ENCODE measurements at places on chromosomes 2 and 18. TPM values are rescaled to one million over a fixed set of nuclear protein-coding genes. Genes with fewer than 3 reads are reported as not detected.
A peak's percentile ranks its signal among the peaks of the same experiment; 100 is the strongest.

CCDC88A gene
- 50.2 TPM for total RNA-seq

DNA sequence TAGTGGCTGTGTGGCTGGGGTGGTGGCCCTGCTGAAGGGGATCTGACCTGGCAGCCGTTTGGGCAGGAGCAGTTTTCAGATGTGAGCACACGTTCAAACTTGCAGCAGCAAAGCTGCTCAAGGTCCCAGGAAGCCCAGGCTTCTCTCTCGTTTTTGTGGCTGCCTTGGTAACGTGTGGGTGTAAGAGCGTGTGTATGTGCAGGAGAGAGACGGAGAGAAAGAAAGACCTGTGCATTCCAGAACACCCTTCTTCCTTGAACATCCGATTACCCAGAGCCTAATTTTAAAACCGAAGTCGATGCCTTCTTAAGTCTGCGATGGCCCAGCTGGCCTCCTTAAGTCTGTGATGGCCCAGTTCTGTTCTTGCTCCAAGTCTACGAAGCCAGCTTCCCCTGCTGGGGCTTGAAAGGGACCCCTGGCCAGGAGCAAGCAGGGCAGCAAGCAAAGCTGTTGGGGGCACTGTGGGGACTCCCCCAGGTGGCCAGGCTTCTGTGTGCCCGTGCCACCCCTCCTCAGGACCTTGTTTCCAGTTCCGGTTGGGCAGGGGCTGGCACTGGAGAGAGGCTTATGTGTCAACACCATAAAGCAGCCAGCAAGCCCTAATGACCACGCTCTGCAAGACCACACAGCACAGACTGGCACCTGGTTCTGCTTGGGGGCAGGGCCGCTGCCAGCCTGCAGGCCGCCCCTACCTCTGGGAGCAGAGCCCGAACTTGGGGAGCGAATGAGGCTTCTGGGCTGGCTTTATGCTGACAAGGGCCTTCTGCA, 55.8 kb upstream of the ALPP start:
- no peaks in the 10 kb centered on the region for H3K4me1 ChIP-seq
- no peaks in the 10 kb centered on the region for H3K27me3 ChIP-seq
- no peak for DNase-seq
- no peaks in the 10 kb centered on the region for H3K36me3 ChIP-seq

DNA sequence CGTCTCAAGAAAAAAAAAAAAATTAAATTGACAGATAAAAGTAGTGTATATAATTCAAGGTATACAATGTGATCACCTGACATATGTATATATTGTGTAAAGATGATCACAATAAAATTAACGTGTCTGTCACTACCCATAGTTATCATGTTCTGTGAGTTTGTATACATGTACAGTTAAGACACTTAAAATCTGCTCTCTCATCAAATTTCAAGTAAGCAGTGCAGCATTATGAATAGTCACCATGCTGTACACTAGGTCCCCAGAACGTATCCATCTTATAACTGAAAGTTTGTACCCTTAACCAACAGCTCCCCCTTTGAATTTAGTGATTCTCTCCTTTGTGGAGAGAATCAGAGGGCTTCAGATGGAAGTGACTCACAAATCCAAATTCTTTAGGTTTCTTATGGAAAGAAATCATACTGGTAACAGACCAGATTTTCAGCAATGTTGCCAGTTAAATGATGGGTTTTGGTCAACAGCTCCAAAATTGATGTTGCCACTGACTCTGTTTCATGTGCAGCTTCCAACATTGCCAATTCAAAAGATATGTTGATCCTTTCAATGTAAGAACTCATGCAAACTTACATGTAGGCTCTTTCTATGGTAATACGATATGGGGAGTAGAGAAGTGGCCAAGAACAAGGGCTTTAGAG, 281.5 kb downstream of the AFF3 start:
- H3K27me3 ChIP-seq: no peaks in the 10 kb centered on the region
- no peak for DNase-seq
- H3K27ac ChIP-seq: no peak overlapping the region
- no peaks in the 10 kb centered on the region for H3K36me3 ChIP-seq

DNA sequence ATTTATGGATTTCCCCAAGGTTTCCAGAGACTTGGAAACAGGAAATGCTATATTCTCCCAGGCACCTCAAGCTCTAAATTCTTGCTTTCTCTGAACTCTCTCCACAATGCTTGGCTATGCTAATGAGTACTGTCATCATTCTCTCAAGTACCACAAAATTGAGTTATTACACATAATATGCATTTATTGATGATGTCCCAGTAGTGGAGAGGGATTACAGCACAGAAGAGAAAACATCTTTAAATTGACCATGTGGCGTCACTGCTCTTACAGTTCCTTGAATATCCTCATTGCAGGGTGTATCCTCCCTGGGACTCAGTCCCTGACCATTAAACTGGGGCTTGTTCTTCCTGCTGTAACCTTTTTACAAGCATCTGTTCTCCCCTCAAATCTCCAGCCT, 681.1 kb upstream of the FANCL start:
- H3K4me3 ChIP-seq: no peak overlapping the region
- peak overlapping the region; percentile 40 for H3K27ac ChIP-seq
- H3K4me1 ChIP-seq: peaks cover 75% of the 10 kb centered on the region
- H3K36me3 ChIP-seq: no peaks in the 10 kb centered on the region
- no peak for DNase-seq

DNA sequence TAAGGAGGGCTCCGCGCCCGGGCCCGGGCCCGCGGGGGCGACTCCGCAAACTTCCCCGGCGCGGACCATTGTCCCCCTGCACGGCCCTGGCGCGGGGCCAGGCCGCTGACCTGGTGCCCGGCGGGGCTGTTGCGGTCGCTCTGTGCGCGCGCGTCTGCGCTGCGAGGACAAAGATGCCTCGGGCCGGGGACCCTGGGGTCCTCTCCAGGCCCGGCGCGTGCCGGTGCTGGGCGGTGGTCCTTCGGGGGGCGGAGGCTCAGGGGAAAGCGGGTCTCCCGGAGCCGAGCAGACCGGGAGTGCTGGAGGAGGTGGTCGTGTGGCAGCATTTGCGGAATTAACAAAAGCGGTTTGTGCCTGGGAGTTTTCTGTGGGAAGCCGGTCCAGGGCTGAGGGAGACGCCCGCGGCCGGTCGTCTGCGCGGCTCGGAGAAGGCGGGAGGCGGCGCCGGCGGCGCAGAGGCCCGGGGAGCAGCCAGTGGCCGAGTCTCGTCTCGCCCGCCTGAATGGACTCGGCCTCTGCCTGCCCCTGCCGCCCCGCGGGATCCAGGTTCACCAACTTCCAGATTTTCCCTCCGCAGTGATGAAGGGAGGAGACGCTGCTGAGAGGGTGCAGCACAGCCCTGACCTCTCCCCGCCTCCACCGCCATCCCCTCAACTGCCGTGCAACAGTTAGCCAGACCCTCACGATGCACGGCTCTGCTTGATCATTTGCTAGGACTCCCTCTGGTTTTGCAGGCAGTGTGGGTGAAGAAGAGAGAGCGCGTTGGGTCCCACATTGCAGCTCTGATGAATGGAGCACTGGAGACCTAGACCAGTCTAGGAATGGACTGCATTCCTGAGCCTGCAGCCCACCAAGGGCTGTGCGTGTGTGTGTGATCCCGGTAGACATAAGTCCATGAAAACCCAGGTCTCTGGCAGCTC, 705 bp downstream of the EFR3B start:
- H3K27me3 ChIP-seq: no peaks in the 10 kb centered on the region
- H3K4me1 ChIP-seq: peaks cover 18% of the 10 kb centered on the region
- peak; percentile 80 for DNase-seq
- peak overlapping the region; percentile 80 for H3K4me3 ChIP-seq
- no peaks in the 10 kb centered on the region for H3K36me3 ChIP-seq

C2orf72 gene
- total RNA-seq: 0.11 TPM

DNA sequence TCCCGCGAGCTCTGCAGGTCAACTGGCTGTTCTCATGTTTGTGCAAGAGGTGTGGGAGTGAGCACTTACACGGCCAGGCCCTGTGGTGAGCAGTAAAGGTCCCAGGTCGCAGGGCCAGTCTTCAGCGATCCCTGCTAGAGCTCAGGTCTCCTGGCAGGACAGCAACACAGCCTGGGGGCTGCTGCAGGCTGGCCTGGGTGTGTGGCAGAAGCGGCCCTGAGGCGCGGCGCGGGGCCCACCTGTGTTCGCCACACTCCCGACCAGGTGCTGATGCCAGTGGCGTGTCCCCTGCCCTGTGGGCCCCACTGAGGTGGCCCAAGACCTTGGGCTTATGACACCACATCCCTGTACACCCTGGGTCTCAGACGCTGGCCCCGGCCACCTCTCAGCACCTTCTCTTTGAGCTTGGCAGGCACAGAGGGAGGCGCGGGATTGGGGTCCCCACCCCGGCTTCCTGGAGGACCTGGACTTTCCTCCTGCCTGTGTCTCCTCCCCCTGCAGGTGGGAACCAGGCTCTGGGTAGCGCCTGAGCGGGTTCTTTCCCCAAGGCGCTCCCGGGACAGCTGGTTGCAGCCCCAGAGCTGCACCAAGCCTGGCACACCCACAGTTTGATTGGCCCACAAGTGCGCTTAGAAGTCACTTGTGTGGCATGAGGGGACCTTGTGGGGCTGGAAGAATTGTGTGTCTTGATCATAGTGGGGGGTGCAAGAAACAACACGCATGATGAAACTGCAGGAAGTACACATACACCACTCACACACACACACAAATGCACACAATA, 59.2 kb downstream of the TWIST2 start:
- peak; percentile 63 for DNase-seq
- H3K4me1 ChIP-seq: peaks cover 1% of the 10 kb centered on the region
- no peaks in the 10 kb centered on the region for H3K27me3 ChIP-seq

- no peaks in the 10 kb centered on the region for H3K4me1 ChIP-seq
- H3K4me3 ChIP-seq: no peak overlapping the region
- H3K36me3 ChIP-seq: no peaks in the 10 kb centered on the region
- H3K27me3 ChIP-seq: no peaks in the 10 kb centered on the region
- no peak for DNase-seq
- H3K27ac ChIP-seq: no peak overlapping the region
Measured at GRCh38 chr2:154549869-154550268, 148.6 kb upstream of the KCNJ3 start.

DNA sequence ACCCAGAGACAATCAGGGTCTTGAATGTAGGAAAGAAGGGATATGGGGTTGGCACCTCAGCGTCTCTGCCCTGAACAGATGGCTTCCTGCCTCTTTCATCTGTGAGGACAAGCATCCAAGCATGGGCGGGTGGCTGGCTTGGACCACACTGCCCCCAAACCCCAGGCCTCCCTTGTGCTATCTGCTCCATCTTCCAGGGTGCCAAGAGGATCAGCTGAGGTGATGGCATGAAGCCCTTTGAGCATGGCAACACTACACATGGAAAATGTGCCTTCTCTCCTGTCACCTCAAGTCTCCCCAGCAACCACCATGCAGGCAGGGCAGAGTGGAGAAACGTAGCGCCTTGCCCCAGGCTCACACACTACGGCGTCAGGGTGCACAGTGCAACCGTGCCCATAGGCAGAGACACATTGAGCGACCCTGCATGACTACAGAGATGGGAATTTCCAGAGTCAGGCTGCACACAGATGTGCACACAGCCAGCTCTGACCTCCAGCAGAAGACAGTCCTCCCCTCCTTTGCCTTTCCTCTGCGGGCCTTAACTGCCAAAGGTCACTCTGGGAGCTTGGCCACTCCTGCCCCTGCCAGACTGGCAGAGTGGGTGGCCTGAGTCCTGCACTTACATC, 1.5 kb downstream of the KCNIP3 start:
- H3K27me3 ChIP-seq: peaks cover 22% of the 10 kb centered on the region
- H3K27ac ChIP-seq: no peak overlapping the region
- no peak overlapping the region for H3K4me3 ChIP-seq
- H3K4me1 ChIP-seq: no peaks in the 10 kb centered on the region
- DNase-seq: no peak
- no peaks in the 10 kb centered on the region for H3K36me3 ChIP-seq

ALPI gene
- not detected for total RNA-seq

- H3K27me3 ChIP-seq: no peaks in the 10 kb centered on the region
- H3K4me1 ChIP-seq: peaks cover 27% of the 10 kb centered on the region
- no peak overlapping the region for H3K4me3 ChIP-seq
- H3K36me3 ChIP-seq: no peaks in the 10 kb centered on the region
- H3K27ac ChIP-seq: no peak overlapping the region
Measured at GRCh38 chr2:216215658-216216390, 106.7 kb downstream of the XRCC5 start.

- peak overlapping the region; percentile 86 for H3K4me3 ChIP-seq
- no peaks in the 10 kb centered on the region for H3K36me3 ChIP-seq
- H3K27ac ChIP-seq: peak overlapping the region; percentile 93
- peaks cover 57% of the 10 kb centered on the region for H3K4me1 ChIP-seq
- no peaks in the 10 kb centered on the region for H3K27me3 ChIP-seq
- no peak for DNase-seq
Measured at GRCh38 chr2:183035954-183036669, 2.1 kb downstream of the NCKAP1 start.

GRCh38 chr2:103977668-103978067, 876.2 kb upstream of the POU3F3 start:
- H3K27me3 ChIP-seq: no peaks in the 10 kb centered on the region
- DNase-seq: no peak
- no peaks in the 10 kb centered on the region for H3K4me1 ChIP-seq
- H3K4me3 ChIP-seq: no peak overlapping the region
- no peak overlapping the region for H3K27ac ChIP-seq

DNA sequence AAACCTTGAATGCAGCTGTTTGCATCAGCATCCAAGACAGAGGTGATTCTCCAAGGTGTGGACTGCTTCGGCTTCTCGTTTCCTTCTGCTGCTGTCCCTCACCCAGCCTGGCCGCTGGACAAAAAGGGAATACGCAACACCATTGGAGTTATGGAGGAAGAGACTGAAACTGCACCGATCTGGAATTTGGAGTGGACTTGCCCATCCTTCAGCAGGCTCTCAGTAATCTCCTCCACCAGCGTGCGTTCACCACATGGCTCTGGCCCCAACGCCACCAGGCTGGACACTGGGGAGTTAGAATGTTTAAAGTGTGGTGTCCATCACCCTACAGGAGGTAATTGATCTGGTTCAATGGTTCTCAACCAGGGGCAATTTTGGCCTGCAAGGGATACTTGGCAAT, 41.4 kb upstream of the ID2 start:
- no peaks in the 10 kb centered on the region for H3K27me3 ChIP-seq
- H3K4me3 ChIP-seq: no peak overlapping the region
- no peaks in the 10 kb centered on the region for H3K36me3 ChIP-seq
- H3K27ac ChIP-seq: no peak overlapping the region
- no peak for DNase-seq
- H3K4me1 ChIP-seq: peaks cover 13% of the 10 kb centered on the region

DNA sequence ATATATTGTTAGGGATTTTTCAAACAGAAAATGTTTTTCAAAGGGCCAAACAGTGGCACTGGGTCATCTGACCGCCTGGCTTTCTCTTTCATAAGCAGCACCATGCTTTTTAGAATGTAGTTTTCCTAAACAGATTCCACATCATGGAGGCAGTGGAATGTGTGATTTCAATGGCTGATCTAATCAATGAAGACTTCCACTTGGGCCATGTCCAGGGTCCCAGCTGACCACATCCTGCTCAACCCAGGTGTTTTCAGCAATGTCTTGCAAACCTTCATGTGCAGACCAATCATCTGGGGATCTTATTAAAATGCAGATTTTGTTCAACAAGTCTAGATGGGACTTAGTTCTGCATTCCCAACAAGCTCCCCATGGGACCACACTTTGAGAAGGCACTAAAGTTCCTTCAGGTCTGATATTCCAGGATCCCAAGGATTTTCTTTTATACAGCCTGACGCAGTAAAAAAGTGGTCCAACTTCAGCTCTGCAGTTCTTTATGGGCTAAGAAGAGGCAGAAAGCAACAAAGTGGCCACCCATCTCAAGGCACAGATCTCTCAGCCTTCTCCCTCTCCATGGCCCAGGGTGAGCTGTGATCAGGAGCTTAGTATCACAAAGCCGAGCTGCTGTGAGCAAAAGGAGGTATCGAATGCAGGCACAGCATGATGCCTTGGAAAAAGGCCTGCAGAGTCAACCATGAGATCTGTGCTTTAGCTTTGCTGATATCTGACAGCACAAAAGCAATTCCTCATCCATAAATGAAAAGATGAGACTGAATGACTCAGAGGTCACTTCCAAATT, 3.7 kb downstream of the ALKAL2 start:
- H3K4me1 ChIP-seq: peaks cover 24% of the 10 kb centered on the region
- DNase-seq: no peak
- H3K36me3 ChIP-seq: peaks cover 11% of the 10 kb centered on the region
- no peak overlapping the region for H3K27ac ChIP-seq
- peaks cover 3% of the 10 kb centered on the region for H3K27me3 ChIP-seq

GALNT1 gene
- 65.4 TPM for total RNA-seq

USP34 gene
- 77.6 TPM for total RNA-seq

All from GM23248 (cell line).